Stimulated activated CD8-positive, alpha-beta memory T cell treated with anti-CD3 and anti-CD28 coated beads, Interleukin-4, amount 100 ng/mL, for 48 hours (primary cell): ENCODE measurements at places on chromosomes 3 and 15.

- peak; percentile 55 for DNase-seq
Measured at GRCh38 chr3:112002096-112002971, 3.6 kb downstream of the TAGLN3 start.

DNA sequence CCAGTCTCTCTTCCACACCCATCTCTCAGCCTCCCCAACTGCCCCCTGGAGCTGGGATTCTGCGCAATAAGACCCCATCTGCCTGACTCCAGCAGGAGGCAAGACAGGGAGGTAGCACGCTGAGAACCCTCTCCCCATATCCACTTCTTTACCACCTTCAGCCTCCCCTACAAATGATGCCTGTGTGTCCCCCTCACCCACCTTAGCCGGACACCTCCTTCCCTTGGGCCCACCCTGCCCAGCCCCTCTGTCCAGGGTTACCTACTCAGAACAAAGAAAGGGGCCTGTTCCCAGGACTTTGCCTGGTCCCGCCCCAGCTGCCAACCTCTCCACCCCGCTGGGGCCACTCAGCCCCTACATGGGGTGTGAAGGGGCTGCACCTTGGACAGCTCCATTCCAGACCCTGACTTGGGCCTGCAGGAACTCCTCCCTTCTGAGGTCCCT is 40.8 kb upstream of the ATP2B2 start:
- peak; percentile 17 for DNase-seq

DNA sequence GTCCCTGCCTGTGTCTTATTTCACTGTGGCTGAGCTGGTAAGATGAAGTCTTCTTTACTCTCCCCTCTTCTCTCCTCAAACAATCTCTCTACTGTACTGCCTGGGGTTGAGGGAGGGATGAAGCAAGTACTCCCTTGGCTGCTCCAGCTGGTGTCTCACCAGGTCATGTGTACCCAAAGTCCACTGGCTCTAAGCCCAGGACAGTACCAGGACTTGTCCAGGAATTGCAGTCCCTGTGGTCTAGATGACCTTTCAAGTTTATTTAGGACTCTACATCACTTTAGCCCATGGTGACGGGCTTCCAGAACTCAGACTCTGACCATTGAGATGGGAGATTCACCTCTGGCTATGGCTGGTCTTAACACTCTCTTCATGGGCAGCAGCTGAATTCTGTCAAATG is 17.5 kb upstream of the SLC27A2 start:
- no peak for DNase-seq

DNA sequence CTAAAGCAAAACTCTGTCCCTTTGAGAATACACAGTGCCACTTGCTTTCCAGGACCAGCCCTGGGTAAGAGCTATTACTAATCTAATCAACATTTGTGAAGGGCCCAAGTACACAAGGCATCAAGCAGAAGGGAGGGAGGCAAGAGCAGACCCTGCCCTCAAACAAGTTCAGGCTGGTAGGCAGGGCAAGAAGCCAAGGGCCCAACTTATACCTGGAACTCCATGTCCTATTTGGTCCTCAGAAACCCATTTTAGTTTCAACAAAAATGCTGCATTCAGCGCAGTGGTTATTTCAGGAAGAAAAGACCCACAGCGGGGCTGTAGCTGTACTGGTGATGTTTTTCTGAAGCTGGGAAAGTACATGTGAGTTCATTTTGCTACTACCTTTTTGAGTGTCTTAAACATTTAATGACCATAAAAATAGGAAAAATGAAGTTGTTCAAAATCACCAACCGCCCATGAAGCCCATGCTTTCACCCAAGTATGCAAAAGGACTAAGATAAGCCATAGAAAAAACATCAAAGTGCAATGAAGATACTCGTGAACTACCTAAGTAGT is 2.8 kb downstream of the RPS17 start:
- DNase-seq = no peak

- DNase-seq = no peak
Measured at GRCh38 chr3:151248772-151249337, 29.5 kb downstream of the P2RY14 start.

- DNase-seq = no peak
Measured at GRCh38 chr3:98809557-98809956, 46.4 kb downstream of the ST3GAL6 start.

- DNase-seq = no peak
Measured at GRCh38 chr15:33580526-33580925, 269.8 kb downstream of the RYR3 start.

GRCh38 chr3:183208800-183209199 is 44.3 kb upstream of the B3GNT5 start:
- no peak for DNase-seq

DNA sequence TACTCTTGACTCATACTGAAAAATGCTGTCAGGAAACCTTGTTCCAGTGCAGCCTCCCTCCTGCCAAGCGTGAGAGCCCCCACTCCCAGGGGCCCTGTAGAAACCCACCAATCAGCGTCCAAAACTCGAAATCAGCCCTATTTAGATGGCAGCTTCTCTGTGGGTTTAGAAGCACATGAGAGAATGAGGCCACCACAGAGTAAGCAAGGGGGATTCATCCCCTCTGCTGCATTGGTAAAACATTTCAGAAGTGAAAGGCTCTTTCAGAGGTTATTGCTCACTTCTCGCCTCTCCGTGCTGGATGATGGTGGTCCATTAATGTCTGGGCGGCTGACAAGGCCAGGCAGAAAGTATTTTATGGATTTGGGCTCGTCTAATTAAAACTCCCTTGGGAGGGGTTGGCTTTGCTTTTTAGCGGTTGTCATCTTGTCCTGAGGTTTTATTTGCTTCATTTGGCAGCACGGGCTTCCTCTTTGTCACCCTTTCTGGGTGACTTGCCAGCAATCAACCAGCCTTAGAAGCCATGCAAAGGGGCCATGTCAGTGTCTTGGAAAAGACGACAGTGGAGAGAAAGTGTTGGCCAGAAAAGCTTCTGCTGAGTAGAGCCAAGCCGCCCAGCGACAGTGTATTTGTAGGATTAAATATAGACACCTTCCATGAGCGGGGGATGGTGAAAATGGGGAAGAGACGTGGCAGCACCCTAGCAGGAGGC is 145.5 kb downstream of the ATP10A start:
- no peak for DNase-seq

- no peak for DNase-seq
Measured at GRCh38 chr3:98786364-98787006, 23.3 kb downstream of the ST3GAL6 start.

DNA sequence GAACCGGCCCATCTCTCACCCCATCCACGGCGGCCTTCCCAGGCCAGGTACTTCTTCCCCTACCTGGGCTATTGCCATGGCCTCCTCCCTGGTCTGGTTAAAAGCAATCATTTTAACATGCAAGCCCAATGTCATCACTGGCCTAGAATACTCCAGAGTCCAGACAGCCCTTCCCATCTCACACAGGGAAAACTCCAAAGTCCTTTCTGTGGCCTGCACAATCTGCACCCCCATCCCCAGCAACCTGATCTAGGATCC is 45.8 kb upstream of the SLCO2A1 start:
- no peak for DNase-seq

GRCh38 chr15:53665930-53666329 is 93.5 kb downstream of the WDR72 start:
- no peak for DNase-seq

- no peak for DNase-seq
Measured at GRCh38 chr15:80403712-80404056, 498 bp upstream of the ARNT2 start.

- no peak for DNase-seq
Measured at GRCh38 chr3:188194332-188194731, 40.4 kb downstream of the LPP start.

DNA sequence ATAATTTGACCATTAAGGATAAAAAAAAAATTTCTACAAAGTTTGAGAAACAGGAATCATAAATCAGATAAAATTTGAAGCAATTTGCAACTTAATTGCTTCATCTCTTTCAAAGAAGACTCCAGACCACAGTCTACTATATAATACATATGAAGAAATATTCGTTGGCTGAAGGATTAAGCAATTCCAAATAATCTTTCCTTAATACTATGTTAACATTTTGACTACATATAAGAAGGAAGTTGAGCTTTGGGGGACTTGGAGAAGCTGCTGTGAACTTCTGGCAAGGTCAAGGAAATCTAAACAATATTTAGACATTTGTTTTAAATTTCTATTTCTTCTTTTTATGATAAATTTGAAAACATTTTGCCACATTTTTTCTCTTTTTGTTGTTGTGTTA is 13.5 kb upstream of the GABRR3 start:
- DNase-seq = no peak

DNA sequence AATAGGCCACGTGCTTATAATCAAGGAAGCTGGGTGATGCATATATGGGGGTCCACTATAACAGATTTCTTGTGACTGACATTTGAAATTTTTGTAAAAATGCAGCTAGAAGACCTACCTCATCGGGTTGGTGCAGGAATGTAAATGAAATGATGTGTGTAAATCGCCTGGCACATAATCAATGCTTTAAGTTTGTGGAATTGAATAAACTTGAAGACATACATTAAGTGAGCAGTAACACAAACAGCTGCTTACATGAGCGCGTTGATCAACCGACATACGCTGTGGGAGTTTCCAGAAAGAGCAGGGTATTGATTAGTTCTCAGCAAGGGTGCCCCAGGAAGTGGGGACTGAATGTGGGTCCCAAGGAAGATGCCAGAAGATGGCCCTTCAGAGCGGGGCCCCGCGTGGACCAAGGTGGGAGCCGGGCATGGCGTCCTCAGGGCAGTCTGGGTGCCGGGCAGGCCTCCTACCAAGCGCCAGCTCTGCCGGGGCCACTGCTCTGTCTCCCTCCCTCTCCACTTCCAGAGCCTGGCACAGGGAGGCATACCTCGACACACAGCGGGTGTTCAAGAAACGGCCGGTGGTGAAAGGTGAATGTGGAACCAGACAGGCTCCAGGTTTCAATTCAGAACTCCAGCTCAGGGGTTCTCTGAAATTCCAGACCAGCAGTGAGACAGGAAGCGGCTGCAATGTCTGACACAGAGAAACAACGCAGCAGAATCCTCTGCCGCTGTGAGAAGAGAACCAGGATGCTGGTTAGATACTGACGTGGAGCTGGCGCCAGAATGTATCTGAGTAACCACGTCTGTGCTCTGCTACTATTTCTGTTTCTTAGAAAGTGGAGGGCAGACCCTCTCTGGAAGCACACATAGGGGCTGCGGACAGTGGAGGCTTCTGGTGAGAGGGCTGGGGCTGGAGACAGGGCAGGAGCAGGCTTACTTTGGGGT is 12.6 kb downstream of the BFSP2 start:
- DNase-seq = no peak

- no peak for DNase-seq
Measured at GRCh38 chr3:81516042-81516441, 245.4 kb downstream of the GBE1 start.

- DNase-seq = no peak
Measured at GRCh38 chr3:12862387-12862786, 21.0 kb upstream of the RPL32 start.

- no peak for DNase-seq
Measured at GRCh38 chr15:97840501-97840900, 120.0 kb upstream of the ARRDC4 start.

DNA sequence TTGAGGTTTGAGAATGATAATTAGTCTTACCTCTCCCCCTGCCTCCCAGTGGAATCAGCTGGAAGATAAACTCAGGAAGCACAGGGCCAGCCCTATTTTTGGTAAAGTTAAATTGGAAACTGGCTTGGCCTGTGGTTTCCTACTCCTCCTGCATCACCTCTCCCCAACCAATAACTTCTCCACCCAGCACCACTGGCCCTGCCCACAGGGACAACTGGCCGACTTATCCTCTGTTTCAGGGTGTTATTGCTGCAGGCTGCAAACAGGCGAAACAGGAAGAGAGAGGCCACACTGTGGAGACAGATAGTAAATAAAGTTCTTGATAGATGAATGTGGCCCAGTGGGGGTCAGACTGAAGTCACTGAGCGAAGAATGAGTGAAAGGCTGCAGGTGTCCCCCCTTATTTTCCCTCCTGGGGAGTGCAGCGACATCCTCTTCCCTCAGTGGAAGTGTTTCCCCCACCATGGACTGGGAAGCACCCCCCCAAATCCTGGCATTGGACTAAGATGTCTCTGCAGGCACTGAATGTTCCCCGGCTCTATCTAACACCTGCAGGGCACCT is 47.1 kb downstream of the PDIA5 start:
- DNase-seq = no peak
